ENCODE measurements at places on chromosomes 7 and 10. TPM values are rescaled to one million over a fixed set of nuclear protein-coding genes. Genes with fewer than 3 reads are reported as not detected.

- no peak for DNase-seq
These were observed 66.5 kb downstream of the ANLN start for GRCh38 chr7:36456138-36456537.

DNA sequence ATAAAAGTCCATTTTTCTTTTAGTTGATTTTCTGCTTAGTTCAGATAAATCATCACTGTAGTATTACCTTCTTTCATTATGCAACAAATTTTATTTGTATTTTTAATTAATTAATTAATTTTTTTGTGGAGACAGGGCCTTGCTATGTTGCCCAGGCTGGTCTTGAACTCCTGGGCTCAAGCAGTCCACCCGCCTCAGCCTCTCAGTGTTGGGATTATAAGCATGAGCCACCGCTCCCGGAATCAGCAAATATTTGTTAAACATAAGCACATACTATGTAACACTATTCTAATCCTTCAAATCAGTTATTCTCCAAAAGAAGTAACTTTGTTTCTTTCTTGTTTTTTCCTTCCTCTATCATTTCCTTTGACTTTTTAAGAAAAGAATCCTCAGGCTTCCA lies 584.8 kb upstream of the ANKRD30A start:
- DNase-seq, result no peak

DNA sequence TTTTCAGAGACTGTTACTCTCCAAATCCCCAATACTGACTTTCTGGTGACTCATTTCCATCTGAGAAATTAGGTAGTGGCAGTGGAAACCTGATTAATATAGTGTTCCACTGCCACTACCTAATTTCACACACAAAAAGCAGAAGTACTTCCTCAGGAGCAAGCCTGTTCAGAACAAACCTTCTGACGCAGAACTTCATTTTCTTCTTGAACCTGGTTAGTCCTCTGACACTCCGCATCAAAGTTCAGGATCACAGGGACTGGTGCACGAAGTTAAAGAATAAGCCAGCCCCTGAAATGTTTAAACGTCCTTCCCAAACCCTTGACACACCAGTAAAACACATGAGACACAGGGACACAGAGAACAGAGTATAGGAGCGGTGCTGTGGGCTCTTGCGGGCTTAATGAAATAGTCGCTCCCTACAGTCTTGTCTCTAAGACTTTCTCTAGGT lies 4.4 kb downstream of the WDR91 start:
- DNase-seq, result no peak

GRCh38 chr7:139494835-139495579 lies 11.5 kb upstream of the KLRG2 start:
- DNase-seq, result no peak

GRCh38 chr10:987620-987869 lies 689 bp upstream of the GTPBP4 start:
- no peak for DNase-seq

DNA sequence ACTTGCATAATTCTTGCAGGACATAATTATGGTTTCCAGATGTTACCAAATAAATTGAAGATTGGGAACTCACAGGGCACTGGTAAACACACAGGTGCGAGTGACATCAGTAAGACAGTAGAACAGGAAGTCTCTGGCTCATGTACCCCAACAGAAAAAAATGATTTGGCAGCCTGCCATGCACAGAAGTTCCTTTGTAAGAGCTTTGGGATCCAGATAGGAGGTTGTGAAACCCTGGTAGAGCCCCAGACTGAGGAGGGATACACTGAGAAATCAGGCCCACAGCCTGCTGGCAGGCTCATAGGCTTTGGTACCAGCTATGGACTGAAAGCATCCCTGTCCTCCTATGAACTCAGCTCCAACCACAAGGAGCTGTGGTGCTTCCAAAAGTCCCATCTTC lies 118.0 kb downstream of the COBL start:
- DNase-seq, result peak; percentile 2

DNA sequence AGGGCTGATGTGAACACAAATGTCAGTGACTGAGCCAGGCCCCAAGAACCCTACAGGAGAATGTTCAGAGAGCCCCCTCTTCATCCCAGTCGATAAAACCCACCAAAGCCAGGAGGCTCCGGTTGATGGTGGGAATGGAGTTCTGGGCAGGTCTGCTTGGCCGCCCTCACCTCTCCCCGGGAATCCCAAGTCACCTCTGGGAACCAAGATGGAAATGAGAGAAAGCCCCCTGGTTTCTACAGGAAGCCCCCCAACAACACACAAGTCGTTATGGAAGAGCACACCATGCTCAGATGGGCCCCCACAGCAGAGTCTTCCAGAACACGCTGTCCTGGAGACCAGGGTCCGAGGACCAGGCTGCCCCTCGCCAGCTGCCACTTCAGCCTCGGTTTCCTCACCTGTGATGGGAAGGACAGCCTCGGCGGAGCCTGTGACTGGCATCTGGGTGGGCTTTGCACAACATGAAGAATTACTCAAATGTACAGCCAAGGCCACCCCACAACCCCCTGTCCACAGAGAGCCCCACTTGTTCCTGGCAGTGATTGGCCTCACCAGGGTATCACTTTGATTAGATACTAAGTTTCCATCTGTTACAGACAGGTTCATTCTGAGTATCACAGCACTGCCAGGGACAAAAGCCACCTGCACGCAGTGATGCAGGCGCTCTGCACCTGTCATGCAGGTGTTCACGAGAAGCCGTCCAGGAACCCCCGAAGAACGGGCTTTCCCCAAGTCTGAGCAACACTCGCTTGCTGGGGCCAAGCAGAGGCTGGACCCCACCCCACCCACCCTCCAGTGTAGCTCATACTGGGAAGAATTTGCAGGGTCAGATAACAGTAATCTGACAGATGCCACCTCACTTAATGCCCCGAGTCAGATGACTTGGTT lies 57.6 kb downstream of the MKI67 start:
- DNase-seq, result no peak

MRLN gene
- total RNA-seq, result not detected

HPS6 gene
- total RNA-seq, result 34.1 TPM

TEX36 gene
- total RNA-seq, result not detected

CLDN4 gene
- total RNA-seq, result 0.86 TPM

AKR1C1 gene
- 6.0 TPM for total RNA-seq

Data from fibroblast of villous mesenchyme (primary cell).